Upper lobe of left lung (tissue), 6 donors: ENCODE measurements at places on chromosomes 7 and 10. TPM values are rescaled to one million over a fixed set of nuclear protein-coding genes. Genes with fewer than 3 reads are reported as not detected.

The POU6F2 gene
- not detected for total RNA-seq

The CREB5 gene
- total RNA-seq = 17.8 TPM

DNA sequence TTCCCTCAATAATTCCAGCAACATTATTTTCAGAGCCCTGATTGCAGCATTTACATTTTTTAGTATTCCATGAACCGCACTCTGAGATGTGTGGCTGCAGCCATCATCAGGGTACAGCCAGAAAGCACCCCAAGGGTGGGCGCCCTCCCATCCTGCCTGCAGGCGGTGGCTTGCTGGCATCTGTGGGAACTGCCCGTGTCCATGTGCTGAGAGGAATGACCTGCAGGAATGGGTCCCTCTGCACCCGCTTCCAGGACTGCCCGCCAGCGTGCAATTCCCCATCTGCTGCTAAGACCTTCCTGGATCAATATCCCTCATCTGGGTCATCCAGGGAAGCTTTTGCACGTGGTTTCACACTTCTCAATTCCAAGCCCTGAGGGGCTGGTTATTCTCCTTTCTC is 32.8 kb upstream of the NUB1 start:
- DNase-seq = no peak

The LIPK gene
- total RNA-seq = not detected

DNA sequence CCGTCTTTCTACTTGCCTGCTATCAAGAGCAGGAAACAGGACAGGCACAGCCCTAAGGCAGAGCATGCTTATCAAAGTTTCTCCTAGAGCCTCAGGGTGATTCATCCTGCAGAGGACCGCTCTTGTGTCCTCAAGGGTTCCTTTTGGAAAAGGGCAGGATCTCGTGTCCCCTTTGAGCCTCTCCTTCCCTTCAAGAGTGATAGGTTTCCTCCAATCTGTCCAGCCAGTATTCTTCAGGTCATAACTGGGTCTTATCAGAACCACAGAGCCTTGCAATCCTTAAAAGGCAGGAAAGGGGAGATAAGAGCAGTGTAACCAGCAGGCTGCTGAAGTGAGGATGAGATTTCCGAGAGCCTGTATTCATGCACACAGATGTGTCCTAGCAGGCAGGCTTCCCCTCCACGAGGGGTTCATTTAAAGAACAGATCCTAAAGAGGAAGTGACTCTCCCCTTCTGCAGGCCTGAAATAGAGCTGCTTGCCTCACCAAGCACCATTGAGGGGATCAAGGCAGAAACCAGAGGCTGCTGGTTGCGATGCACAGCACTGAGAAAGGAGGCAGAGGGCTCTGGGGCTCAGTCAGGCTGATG is 90.5 kb upstream of the SVIL start:
- no peak for DNase-seq

DNA sequence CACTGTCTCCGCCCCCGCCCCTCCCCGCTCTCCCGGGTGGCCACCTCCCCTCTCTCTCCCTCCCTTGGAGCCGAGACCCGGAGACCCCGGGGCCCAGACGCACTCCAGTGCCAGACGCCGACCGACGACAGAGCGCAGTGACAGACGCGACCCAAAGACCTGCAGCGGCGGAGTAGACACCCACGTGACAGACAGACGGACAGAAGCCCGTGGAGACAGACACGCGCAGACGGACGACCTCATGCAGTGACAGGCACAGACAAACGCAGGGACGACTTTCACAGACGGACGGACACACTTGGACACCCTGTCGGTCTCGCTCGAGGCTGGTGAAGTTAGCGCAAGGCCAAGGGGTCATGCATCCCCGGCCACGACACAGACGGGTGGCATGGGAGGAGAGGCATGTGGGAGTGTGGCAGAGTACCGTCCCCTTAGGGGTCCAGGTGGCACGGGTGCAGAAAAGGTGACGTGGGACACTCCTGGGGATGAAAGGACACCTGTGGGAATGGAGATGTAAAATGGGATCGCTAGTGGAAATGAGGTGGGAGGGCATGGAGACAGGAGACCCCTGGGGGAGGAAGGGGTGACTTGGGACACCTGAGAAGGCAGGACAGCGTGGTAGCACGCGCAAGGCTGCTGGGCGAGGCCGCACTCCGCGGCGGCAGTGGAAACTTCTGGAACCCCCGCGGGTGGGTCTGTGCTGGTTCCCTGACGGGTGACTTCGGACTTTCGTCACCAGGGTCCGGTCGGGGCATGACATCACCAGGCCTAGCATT is 456 bp upstream of the ACHE start:
- DNase-seq = peak; percentile 82

The TPK1 gene
- total RNA-seq = 12.3 TPM

DNA sequence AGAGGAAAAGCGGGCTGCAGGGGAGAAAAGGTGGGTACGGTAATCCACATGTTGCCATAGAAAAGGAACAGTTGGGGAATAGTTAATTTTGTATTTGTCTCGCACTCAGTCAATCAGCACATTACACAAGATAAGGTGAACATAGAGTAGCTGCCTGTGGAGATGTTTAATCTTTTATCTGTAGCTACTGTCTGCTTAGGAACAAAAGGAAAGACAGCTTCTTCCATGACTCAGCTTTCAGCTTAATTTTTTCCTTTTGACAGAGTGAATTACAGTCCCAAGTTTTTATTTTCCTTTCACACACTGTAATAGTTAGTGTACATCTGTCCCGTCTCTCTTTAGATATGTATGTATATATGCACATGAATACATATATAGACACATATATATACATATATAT is 39.3 kb upstream of the PODXL start:
- no peak for DNase-seq
